ENCODE measurements at places on chromosomes 2 and 18. TPM values are rescaled to one million over a fixed set of nuclear protein-coding genes. Genes with fewer than 3 reads are reported as not detected.

GRCh38 chr18:39743463-39743862 lies 2177.9 kb upstream of the CELF4 start:
- no peak overlapping the region for H3K27ac ChIP-seq
- H3K27me3 ChIP-seq: no peaks in the 10 kb centered on the region
- no peak overlapping the region for H3K4me3 ChIP-seq
- no peaks in the 10 kb centered on the region for H3K36me3 ChIP-seq

DNA sequence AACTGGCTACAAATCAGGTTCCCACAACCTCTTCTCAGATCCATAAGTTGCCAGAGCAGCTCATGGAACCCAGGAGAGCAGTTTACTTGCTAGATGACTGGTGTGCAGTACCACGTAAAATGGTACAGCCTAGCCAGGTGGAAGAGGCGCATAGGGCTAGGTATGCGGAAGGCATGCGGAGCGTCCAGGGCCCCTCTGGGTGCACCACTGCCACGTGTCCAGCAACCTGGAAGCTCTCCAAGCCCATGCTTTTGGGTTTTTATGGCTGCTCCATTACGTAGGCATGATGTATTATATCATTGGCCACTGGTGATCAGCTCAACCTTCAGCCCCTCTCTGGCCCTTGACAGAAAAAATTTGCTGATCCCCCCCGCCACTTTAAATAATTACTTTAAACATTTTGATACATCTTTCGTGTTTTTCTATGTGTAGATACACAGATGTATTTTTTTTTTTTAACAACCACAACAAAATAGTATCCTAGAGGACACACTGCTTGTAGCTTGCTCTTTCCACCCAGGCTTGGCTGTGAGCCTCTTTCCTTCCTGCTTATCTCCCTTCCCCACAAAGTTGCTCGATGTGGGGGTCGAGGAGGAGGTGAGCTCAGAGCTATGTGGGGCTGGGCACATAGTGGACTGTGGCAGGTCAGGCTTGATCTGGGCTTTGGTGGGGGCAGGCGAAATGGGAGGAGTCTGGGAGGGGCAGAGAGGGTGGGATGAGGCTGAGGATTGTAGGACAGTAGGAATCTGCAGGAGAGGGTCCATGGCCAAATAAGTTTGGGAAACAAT lies 65.4 kb upstream of the MCFD2 start:
- no peaks in the 10 kb centered on the region for H3K27me3 ChIP-seq
- H3K36me3 ChIP-seq: peaks cover 41% of the 10 kb centered on the region
- H3K4me1 ChIP-seq: peaks cover 83% of the 10 kb centered on the region
- H3K4me3 ChIP-seq: no peak overlapping the region
- peak overlapping the region; percentile 89 for H3K27ac ChIP-seq

GRCh38 chr2:137912371-137912770 lies 51.9 kb upstream of the HNMT start:
- no peak overlapping the region for H3K27ac ChIP-seq
- H3K36me3 ChIP-seq: no peaks in the 10 kb centered on the region
- H3K27me3 ChIP-seq: peaks cover 8% of the 10 kb centered on the region
- no peaks in the 10 kb centered on the region for H3K4me1 ChIP-seq
- DNase-seq: no peak

DNA sequence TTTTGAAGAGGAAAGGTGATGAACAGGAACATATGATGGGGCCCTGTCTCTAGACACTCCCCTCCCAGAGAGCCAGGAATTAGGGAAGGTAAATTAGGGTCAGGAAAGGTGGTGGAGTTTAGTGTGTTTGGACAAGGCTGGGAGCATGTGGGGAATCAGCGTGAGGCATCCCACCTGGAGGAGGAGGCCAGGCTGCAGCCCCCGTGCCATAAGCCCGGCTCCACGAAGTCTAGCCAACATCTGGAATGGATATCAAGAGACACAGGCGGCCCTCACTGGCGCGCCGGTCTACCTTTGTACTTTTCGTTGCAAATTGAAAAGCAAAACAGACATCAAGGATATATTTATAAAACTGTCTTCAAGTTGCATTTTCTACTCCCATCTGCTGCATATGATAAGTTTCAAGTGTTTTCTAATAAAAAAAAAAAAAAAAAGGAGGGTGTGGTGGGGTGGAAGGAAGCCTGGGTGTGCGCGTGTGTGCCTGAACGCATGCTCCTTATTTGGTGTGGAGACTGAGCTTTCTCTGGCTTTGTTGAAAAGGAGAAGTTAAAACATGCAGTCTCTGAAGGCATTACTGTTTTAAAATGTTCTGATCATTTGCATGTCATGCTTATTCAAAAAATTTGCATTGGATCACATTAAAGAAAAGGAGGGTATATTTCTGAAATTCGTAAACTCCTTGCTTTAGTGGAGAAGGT lies 546.7 kb upstream of the ID2 start:
- no peaks in the 10 kb centered on the region for H3K27me3 ChIP-seq
- no peak overlapping the region for H3K27ac ChIP-seq
- DNase-seq: no peak
- no peaks in the 10 kb centered on the region for H3K36me3 ChIP-seq

DNA sequence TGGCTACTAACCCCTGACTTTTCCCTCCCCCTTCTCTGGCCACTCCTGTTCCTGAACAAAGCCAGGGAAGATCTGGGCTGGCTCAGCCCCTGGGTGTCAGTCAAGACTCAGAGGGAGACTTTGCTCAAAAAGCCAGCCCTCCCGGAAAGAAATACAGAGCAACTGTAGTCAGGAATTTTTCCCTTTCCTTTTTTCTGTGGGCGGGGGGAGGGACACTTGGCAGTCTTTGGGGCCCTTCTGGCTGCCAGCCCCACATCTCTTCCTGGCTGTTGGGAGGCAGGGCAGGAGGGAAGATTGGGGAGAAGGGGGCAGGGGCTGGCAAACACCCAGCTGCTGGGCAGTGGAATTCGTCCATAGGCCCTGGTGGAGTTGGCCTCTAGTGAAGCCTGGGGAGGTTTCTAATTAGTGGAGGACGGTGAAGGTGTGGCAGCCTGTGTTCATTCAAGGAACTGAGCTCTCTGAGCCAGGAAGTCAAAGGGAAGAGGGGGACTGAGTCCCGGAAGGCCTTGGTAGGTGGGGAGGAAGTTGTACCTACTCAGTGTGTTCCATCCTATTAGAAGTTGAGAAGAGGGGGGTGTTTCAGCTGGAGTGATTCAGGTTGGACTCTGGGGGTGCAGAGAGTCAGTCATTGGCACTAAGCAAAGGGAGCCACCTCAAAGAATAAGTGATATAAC lies 10.9 kb downstream of the IGFBP2 start:
- H3K36me3 ChIP-seq: no peaks in the 10 kb centered on the region
- no peak for DNase-seq
- H3K27ac ChIP-seq: no peak overlapping the region
- no peak overlapping the region for H3K4me3 ChIP-seq

CAVIN2 gene
- total RNA-seq: not detected

NTSR2 gene
- total RNA-seq: not detected

DNA sequence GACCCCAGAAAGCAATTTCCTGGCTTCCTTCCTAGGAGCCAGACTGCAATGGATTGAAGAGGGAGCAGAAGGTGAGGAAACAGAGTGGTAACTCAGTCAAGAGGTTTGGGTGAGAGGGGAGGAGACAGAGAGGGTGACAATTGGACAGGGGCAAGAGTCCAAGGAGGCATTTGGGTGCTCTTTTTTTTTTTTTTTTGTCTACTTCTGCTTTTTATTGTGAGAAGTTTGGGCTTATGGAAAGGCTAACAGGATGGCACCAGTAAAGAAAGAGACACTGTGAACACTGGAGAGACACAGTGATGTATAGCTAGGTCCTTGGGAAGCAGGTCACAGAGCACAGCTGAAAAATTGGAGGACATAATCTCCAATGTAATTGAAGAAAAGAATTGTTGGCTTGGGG lies 25.0 kb downstream of the CYBRD1 start:
- H3K27ac ChIP-seq: no peak overlapping the region
- no peaks in the 10 kb centered on the region for H3K27me3 ChIP-seq
- H3K36me3 ChIP-seq: no peaks in the 10 kb centered on the region
- H3K4me3 ChIP-seq: no peak overlapping the region
- H3K4me1 ChIP-seq: no peaks in the 10 kb centered on the region

GRCh38 chr2:104361414-104361813 lies 492.5 kb upstream of the POU3F3 start:
- H3K27me3 ChIP-seq: no peaks in the 10 kb centered on the region
- H3K36me3 ChIP-seq: no peaks in the 10 kb centered on the region
- H3K27ac ChIP-seq: no peak overlapping the region

- H3K27ac ChIP-seq: no peak overlapping the region
- DNase-seq: no peak
These were observed 249.3 kb downstream of the ZNF521 start for GRCh38 chr18:25102662-25103061.

GRCh38 chr2:14773696-14774095 lies 141.2 kb downstream of the LRATD1 start:
- no peak for DNase-seq
- no peak overlapping the region for H3K27ac ChIP-seq
- no peaks in the 10 kb centered on the region for H3K4me1 ChIP-seq
- no peak overlapping the region for H3K4me3 ChIP-seq
- H3K27me3 ChIP-seq: no peaks in the 10 kb centered on the region
- no peaks in the 10 kb centered on the region for H3K36me3 ChIP-seq

- H3K27me3 ChIP-seq: no peaks in the 10 kb centered on the region
- peaks cover 17% of the 10 kb centered on the region for H3K36me3 ChIP-seq
- DNase-seq: peak; percentile 41
- H3K4me3 ChIP-seq: peak overlapping the region; percentile 71
- peaks cover 65% of the 10 kb centered on the region for H3K4me1 ChIP-seq
- peak overlapping the region; percentile 76 for H3K27ac ChIP-seq
These were observed 638 bp upstream of the LPIN1 start for GRCh38 chr2:11745613-11746375.

DNA sequence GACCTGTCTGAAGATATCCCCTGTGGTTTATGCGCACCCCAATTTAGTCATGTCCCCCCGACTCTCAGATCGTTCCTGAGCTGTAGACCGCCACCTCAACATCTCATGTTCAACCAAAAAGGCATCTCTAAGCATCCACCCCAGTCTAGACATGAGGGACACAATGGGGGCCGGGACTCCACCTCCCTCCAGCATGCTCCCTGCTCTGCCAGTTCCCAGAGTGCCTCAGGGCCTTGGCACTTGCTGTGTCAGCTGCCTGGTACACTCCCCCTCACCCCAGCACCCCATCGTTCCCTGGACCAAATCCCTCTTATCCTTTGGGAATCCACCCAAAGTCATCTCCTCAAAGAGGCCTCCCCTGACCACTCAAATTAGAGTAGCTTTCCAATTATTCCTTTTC lies 22.2 kb downstream of the TNS1 start:
- H3K36me3 ChIP-seq: no peaks in the 10 kb centered on the region
- H3K4me1 ChIP-seq: no peaks in the 10 kb centered on the region
- H3K4me3 ChIP-seq: no peak overlapping the region
- DNase-seq: no peak
- H3K27ac ChIP-seq: no peak overlapping the region
- H3K27me3 ChIP-seq: no peaks in the 10 kb centered on the region

NEU4 gene
- total RNA-seq: not detected

GRCh38 chr2:145207884-145208283 lies 688.0 kb upstream of the ZEB2 start:
- H3K4me3 ChIP-seq: no peak overlapping the region
- no peaks in the 10 kb centered on the region for H3K4me1 ChIP-seq
- no peaks in the 10 kb centered on the region for H3K36me3 ChIP-seq
- no peak for DNase-seq
- H3K27ac ChIP-seq: no peak overlapping the region

GRCh38 chr2:216202626-216203250 lies 93.6 kb downstream of the XRCC5 start:
- peak overlapping the region; percentile 59 for H3K27ac ChIP-seq
- H3K4me1 ChIP-seq: peaks cover 78% of the 10 kb centered on the region
- DNase-seq: no peak
- peaks cover 75% of the 10 kb centered on the region for H3K36me3 ChIP-seq
- H3K4me3 ChIP-seq: no peak overlapping the region

- H3K4me3 ChIP-seq: no peak overlapping the region
- no peaks in the 10 kb centered on the region for H3K36me3 ChIP-seq
- peaks cover 9% of the 10 kb centered on the region for H3K27me3 ChIP-seq
- no peaks in the 10 kb centered on the region for H3K4me1 ChIP-seq
- H3K27ac ChIP-seq: no peak overlapping the region
These were observed 2.3 kb downstream of the KCNE4 start for GRCh38 chr2:223054193-223054781.

POTEC gene
- total RNA-seq: not detected

- H3K36me3 ChIP-seq: peaks cover 39% of the 10 kb centered on the region
- H3K27me3 ChIP-seq: no peaks in the 10 kb centered on the region
- peaks cover 35% of the 10 kb centered on the region for H3K4me1 ChIP-seq
These were observed 60.3 kb downstream of the TLK1 start for GRCh38 chr2:171100370-171100769.

GRCh38 chr2:624551-625347 lies 52.5 kb downstream of the TMEM18 start:
- H3K27me3 ChIP-seq: no peaks in the 10 kb centered on the region
- no peaks in the 10 kb centered on the region for H3K36me3 ChIP-seq
- H3K4me1 ChIP-seq: no peaks in the 10 kb centered on the region

HOXD10 gene
- not detected for total RNA-seq

GRCh38 chr2:54966165-54966832 lies 84.0 kb downstream of the RTN4 start:
- no peak overlapping the region for H3K4me3 ChIP-seq
- H3K27ac ChIP-seq: no peak overlapping the region
- no peaks in the 10 kb centered on the region for H3K27me3 ChIP-seq
- H3K36me3 ChIP-seq: peaks cover 12% of the 10 kb centered on the region

DNA sequence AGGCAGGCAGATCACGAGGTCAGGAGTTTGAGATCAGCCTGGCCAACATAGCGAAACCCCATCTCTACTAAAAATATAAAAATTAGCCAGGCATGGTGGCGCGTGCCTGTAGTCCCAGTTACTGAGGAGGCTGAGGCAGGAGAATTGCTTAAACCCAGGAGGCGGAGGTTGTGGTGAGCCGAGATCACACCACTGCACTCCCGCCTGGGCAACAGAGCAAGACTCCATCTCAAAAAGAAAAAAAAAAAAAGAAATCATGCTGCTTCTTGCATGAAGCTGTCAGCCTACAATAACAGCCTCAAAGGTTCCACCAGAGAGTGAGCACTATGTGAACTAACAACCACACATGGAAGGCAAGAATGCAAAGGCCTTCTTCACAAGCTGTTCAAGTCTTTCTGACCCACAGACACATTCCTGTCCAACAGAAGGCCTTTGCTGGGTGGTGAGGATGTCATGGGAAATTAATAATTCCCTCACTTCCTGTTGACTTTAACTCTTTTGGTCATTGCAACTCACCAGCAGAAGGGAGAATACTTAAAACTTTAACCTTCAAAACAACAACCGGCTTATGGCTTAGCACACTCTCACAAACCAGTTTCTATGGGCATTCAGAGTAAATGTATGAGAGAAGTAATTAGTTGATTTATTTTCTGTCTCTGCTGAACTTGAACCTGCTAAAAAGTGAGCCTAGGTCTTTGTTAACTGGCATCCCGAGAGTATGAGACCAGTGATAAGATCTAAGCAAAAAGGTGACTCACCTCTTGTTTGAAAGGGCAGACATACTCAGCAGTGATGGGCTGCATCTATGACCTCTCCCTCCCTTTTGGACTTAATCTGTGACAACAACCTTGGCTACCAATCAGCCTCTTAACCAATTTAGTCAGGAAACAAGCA lies 11.8 kb downstream of the PLEKHM3 start:
- no peak overlapping the region for H3K4me3 ChIP-seq
- no peaks in the 10 kb centered on the region for H3K27me3 ChIP-seq
- no peak for DNase-seq
- H3K36me3 ChIP-seq: peaks cover 3% of the 10 kb centered on the region

Measured in activated naive CD4-positive, alpha-beta T cell treated with anti-CD3 and anti-CD28 coated beads for 36 hours (primary cell).